ENCODE measurements at places on chromosomes 12 and 14.

DNA sequence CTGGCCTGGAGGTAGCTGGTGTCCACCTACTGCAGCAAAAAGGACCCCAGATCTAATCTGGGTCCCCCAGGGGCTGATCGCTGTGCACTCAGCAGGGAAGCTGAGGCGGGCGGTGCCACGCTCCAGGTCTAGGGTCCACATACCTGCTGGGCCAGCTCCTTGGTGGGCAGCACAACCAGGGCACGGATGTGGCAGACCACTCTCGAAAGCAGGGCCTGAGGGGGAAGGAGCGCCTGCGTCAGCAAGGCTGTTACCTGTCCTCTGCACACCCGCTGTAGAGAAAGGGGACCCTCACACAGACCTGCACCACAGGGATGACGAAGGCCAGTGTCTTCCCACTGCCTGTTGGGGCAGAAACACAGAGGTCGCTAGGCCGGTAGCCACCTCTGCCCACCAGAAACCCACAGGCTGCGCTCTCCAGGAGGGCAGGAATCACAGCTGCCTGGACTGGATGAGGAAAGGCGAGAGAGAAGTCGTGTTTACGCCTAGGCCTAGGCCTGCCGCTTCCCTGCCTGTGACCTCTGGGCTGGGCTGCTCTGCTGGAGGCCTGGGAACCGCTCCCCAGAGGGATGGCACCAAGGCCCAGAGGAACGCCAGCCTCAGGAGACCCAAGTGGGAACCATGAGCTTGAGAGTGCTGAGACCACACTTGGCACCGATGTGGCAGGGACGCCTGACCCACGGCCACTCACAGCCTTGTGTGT is 2.0 kb downstream of the DDX51 start:
- no peak for DNase-seq

GRCh38 chr12:116642683-116643082 is 83.5 kb downstream of the MAP1LC3B2 start:
- no peak for DNase-seq

DNA sequence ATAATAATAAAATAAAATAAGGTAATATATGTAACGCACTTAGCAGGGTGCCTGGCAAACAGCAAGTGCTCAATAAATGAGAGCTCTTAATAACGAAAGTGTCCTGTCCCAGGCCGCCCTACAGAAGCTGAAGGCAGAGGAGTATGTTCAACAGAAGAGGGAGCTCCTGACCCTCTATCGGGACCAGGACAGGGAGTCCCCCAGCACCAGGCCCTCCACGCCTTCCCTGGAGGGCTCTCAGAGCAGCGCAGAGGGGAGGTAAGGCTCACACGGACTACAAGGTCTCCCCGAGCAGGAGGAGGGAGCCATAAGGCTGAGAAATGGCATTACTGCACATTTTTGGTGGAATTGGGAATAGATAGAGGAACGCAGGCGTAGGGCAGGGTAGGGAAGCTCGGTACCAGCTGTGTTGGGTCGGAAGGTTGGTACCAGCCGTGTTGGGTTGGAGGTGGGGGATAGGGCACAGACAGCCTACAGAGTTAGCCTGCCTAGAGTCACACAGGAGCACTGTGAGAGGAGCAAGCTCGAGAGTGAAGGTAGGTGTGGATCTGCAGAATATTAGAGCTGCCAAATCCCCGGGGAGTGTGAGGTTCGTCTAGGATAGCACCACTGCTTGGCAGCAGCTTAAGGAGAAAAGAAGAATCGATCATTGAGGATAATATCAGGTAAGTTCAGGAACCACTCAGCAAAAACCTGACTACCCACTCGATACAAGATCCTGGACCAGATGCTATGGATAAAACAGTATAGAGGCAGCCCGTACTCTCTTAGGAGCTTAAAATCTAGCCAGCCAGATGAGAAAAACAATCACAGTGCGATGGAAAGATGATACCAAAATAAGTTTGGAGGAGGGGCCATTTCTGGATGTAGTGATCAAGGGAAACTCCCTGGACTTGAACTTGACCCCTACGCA is 15.3 kb downstream of the TNFRSF1A start:
- no peak for DNase-seq

GRCh38 chr14:56539862-56540261 is 39.7 kb upstream of the TMEM260 start:
- DNase-seq: no peak

DNA sequence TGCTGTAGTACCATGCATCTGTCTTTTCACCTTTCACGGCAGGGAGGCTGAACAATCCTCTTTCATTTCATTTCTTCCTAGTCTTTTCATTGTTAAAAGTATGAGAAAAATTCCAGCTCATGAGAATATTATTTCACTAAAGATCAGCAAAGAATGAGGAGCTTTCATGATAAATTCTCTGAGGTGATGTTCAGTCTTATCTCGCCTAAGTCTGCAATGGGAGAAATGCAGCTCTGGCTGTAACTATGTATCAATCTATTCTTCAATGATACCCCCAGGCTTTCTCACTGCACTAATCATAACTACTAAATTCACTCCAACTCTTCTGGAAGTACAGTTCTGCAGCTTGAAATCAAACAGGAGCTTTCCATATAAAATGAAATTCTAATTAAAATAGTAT is 15.7 kb downstream of the FOXG1 start:
- DNase-seq: no peak

DNA sequence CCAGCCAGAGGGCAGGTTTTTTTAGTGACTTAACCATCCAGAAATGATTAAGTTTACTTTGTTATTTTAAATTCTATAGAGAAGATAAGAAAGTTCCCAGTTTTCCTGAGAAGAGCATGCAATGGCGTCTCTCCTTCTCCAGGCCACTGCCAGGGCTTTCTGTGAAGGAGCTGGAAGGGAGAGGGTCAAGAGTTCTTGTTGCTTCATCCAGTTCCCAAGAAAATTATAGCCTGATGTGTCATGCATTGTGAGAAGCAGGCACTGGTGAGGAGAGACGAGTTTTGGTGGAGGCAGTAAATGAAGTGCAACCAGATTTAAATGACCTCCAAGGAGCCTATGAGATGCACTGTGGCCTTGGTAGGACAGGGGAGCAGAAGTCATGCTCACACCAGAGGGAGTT is 14.2 kb downstream of the ELK3 start:
- no peak for DNase-seq

GRCh38 chr14:45916340-45916953 is 663.4 kb upstream of the MIS18BP1 start:
- no peak for DNase-seq

GRCh38 chr12:27237790-27238771 is 6.0 kb upstream of the STK38L start:
- DNase-seq: no peak

DNA sequence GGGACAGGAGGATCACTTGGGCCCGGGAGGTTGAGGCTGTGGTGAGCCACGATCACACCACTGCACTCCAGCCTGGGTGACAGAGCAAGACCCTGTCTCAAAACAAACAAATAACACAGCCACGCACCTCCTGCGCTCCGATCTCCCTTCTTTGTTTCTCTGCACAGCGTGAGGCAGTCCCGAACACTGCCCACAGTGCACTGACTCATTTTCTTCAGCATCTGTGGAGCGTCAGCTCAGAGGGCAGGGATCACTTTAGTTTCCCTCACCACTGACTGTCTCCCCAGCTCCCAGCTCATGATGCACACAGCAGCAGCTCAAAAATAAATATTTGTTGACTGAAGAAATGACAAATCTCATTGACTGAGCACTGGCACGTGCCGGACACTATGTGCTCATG is 883 bp upstream of the MYL2 start:
- no peak for DNase-seq

- no peak for DNase-seq
Observed at GRCh38 chr12:128994856-128995255, 141.6 kb downstream of the GLT1D1 start.

- DNase-seq: no peak
Observed at GRCh38 chr14:55688566-55688965, 108.6 kb downstream of the KTN1 start.

DNA sequence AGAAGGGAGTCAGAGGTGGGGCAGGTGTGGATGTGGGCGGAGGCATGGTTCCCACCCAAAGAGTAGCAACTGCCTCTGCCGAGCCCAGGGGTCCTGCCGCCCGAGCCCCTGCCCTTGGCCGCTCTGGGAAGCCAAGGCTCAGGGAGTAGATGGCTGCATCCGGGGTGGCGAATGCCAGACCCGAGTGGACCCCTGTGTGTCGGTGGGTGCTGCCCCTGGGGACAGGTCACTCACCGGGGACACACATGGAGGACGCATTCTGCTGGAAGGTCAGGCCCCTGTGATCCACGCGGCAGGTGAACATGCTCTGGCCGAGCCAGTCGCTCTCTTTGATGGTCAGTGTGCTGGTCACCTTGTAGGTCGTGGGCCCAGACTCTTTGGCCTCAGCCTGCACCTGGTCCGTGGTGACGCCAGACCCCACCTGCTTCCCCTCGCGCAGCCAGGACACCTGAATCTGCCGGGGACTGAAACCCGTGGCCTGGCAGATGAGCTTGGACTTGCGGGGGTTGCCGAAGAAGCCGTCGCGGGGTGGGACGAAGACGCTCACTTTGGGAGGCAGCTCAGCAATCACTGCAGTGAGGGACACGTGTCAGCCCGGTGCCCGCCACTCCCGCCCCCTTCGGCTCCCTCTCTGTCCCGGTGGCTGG is 329.0 kb downstream of the TMEM121 start:
- DNase-seq: no peak

DNA sequence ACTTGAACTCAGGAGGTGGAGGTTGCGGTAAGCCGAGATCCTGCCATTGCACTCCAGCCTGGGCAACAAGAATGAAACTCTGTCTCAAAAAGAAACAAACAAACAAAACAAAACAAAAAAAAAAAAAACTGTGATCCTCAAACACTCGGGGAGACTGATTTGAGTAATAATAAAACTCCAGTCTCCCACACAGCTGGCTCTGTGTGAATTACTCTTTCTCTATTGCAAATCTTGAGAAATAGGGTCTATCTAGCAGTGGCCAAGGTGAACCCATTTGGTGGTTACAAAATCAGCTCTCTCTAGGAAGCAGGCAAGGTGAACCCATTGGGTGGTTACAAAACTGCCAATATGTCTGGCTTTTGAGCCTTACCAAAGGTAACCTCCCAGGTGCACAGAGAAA is 6.0 kb upstream of the ACOT6 start:
- no peak for DNase-seq

GRCh38 chr14:49497725-49498348 is 88.3 kb downstream of the RPS29 start:
- no peak for DNase-seq

GRCh38 chr12:26138860-26139259 is 14.0 kb upstream of the BHLHE41 start:
- no peak for DNase-seq

DNA sequence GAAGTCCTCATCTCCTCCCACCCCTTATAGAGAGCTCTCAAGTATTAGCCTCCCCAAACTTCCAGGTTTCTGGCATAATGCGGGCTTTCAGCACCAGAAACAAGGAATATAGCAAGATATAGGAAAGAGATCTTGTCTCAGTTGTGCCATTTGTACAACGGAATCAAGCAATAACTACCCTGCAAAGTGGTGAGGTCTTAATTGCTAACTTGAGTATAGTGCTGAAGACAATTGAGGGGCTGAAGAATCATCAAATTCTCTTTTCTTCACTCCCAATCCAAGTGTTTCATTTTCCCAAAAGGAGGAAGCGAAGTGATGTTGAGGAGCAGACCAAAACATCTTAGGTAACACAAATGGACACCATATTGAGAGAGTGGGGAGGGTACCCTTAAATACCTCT is 26.8 kb upstream of the ANP32D start:
- no peak for DNase-seq

DNA sequence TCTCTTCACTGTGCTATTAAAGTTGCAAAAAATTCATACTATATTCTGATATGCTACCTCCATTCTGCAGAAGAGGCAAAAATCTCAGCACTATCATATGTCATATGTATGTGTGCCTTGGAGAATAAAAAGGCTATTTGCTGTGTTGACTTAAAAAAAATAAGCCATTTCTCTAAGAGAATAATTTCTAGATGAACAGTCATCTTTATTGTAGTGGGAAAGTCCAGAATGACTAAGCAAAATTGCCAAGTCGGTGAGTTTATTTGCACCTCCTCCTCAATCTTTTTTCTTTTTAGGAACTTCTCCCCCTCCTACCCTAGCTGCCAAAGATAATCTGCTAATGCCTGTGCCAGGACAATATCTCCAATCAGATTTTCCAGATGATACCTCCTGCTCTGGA is 353.8 kb upstream of the FAR2 start:
- no peak for DNase-seq
